ENCODE measurements at places on chromosomes 2 and 18. TPM values are rescaled to one million over a fixed set of nuclear protein-coding genes. Genes with fewer than 3 reads are reported as not detected.

The TNFRSF11A gene
- 7.3 TPM for total RNA-seq

The EN1 gene
- total RNA-seq = 1.2 TPM

The GFPT1 gene
- 23.4 TPM for total RNA-seq

The PIKFYVE gene
- 3.5 TPM for total RNA-seq

The PROC gene
- 2.9 TPM for total RNA-seq

The SYT4 gene
- not detected for total RNA-seq

The SAP130 gene
- total RNA-seq = 11.3 TPM

The RAPH1 gene
- total RNA-seq = 7.9 TPM

The CNDP1 gene
- not detected for total RNA-seq
